Fibroblast of gingiva (primary cell): ENCODE measurements at places on chromosomes 2 and 18.

- peak; percentile 38 for DNase-seq
These were observed 223.0 kb downstream of the UBE2E3 start for GRCh38 chr2:181203412-181203811.

- DNase-seq, result peak; percentile 91
These were observed 1.2 kb downstream of the SP3 start for GRCh38 chr2:173963817-173964564.

DNA sequence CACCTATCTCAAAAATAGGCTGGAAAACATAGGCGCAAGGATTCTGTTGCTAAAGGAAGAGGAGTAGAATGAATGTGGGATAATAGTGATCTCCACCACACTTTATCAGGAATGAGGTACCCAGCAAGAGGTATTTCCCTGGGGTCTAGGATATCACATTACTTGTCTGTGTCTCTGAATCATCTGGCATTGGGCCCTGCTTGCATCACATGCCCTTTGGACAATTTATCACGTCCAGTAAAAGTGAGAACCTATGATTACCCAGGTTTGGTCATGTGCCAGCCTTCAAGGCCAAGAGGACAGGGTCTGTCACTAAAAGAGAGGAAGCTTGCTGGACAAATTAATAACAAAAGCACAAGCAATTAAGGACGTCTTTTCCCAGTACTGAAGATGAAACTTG, 11.4 kb upstream of the TRAPPC8 start:
- DNase-seq, result peak; percentile 29

DNA sequence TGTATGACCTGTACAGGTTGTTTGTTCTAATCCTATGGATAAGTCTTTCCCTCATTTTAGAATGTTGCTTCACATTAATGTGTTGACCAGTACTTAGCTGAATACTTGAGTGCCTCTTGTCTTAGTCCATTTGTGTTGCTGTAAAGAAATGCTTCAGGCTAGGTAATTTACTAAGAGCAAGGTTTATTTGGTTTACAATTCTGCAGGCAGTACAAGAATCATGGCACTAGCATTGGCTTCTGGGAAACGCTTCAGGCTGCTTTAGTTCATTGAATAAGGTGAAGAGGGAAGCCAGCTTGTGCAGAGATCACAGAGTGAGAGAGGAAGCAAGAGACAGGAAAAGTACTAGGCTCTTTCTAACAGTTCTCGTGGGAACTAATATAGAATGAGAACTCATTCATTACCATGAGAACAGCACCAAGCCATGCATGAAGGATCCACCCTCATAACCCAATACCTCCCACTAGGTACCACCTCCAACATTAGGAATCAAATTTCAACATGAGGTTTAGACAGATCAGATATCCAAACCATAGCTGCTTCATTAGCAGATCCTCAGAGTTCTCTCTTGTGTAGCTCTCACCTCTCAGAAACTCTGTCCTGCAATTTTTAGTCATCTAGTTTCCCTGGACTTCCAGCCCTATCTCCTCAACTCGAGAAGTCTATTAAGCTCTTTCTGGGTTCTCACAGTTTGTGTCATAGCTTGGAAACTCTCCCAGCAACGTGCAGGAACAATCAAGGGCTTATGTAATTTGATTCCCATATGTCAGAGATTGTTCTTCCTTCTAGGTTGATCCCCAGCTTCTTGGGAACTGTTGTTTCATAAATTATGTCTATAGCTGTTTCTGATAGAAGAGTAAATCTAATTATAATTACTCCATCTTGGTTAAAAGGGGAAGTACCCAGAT, 2082.3 kb upstream of the CELF4 start:
- DNase-seq, result peak; percentile 79

DNA sequence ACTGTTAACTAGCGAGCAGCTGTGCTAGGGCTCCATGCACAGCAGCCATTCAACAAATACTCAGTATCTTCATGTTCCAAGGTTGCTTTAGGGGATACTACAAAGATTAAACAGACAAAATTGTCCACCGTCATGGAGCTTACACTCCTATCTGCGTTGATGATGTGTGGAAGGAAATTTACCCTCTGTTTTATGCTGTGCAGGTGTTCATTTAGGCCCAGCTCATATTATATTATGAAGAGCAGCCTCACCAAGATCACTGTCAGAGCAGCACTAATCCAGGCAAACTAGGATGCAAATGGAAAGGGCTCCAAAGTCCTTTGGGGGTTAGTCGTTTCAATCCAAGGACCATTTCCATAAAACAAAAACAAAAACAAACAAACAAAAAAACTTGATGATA, 13.4 kb upstream of the WIPF1 start:
- no peak for DNase-seq

DNA sequence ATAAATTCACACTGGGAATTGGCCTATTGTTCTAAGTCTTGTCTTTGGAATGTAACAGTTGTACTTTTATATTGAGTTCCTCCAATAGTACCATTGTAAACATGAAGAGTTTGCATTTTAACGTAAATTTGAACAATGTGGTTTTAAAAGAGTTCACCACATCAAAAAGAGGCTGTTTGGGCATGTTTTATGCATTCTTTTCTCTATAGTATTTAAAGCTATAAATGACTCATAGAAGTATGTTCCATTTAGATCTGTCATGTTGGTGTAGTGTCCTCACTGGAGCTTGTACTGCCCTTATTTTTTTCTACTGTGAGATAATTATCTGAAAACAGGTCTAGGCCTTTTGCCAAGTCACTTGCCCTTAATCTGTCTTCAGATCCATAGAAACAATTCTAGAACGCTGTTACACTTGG, 141.9 kb downstream of the RHBDD1 start:
- DNase-seq, result peak; percentile 10
